NCI-H1417 treated with DMSO at 0.1 percent for 48 hours (cell line): ENCODE measurements at places on chromosomes 7 and 10.

- no peak for DNase-seq
Measured at GRCh38 chr10:16186564-16186963, 250.2 kb upstream of the PTER start.

DNA sequence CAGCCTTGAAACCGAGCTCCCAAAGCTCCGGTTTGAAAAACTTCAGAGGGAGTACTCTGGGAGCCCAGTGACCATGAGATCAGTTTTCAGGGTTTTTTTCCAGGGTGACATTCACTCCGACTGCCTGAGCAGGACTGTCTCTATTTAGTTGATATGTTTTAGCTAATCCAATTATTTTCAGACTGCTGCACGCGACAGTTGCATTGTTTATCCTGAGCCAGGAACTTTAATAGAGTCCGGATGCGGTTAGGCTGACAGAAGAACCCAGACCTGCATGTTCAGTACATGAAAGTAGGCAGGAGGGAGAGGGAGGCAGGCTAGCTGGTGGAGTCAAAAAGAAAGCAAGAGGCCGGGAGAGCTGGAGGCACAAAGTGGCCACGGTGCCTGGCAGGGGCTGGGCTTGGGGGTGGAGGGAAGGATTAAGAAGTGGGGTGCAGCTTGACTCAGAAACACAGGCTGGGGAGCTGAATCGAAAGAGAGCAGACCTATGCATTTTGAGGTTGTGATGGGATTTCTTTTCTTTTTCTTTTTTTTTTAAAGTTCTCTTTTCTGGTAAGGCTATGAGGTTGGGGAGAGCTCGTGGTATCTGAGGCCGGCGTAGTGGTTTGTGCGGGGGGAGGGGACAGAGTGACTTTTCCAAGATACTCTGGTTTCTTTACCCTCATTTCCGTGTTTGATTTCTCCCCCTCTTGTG, 5.7 kb downstream of the GATA3 start:
- no peak for DNase-seq

- DNase-seq: no peak
Measured at GRCh38 chr10:107163076-107163855, 1.2 kb downstream of the SORCS1 start.

DNA sequence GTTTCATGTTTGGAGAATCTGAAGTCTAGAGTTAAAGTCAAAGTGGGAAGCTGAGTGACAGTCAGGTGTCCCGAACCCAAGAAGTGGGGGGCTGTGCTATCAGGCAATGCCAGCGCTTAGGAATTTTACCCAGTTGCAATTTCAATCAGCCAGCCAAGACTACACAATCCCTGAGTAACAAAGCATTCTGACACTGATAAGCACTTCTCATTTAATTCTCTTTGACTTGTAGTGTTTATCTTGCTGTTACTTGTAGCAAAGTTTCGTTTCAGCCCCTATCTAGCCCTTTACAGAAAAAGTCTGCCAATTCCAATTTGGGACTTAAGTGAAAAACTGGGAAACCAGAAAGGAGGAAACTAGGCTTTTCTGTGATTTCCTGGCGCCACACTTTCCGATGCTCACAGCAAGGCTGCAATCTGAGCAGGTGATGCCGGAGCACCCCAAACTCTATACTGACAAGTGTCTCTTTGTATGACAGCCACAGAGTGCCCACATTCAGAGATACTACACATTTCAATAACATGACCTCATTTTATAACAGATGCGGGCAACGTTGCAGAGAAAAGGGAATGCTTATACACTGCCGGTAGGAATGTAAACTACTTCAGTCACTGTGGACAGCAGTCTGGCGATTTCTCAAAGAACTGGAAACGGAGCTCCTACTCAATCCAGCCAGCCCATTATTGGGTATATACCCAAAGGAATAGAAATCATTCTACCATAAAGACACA, 61.0 kb downstream of the ITIH5 start:
- no peak for DNase-seq

DNA sequence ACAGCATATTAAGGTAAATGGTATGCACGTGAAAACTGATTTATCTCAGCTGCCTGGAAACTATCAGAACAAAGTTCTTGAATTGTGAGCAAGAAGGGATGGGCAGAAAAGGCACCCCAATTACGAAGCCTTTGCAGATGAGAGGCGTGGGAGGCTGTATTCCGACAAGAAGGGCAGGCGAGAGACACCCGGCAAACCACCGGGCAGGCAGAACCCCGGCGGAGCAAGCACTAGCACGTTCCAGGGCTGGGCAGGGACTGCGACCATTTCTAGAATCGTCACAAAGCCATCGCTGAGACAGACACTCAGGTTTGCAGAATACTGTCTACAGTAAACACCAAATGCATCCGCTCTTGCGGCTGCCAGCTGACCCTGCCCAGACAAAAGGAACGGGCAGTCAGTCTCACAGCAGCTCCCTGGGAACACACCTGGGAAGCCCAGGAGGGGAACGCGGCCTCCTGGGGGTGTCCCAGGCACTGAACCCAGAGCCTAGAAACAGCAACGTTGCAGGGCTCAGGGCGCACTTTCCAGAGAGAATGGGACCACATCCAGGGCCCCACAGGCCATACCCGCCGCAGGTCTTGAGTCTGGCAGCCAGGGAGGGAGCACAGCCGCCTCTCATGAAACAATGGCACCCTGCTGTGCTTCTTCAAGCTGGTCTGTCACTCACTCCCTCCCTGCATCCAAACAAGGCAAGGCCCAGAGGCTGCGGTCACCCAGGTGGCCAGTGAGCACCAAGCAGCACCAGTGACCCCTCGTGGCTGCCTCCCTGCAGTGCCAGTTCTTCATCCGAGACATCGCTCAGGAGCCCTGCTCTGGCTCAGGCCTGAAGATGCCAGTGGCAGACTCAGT, 261.9 kb downstream of the PTPRN2 start:
- DNase-seq: peak; percentile 91

DNA sequence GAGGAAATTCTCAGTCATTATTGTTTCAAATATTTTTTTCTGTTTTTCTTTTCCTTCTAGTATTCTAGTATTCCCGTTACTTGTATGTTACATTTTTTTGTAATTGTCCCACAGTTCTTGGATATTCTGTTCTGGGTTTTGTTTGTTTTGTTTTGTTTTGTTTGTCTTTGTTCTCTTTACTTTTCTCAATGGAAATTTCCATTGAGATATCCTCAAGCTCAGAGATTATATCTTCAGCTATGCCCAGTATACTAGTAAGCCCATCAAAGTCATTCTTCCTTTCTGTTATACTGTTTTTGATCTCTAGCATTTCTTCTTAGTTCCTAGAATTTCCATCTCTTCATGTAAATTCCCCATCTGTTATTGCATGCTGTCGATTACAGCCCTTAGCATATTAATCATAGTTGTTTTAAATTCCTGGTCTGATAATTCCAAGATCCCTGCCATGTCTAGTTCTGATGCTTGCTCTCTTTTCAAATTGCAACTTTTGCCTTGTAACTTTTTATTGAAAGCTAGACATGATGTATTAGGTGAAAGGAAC, 27.8 kb downstream of the GPR37 start:
- DNase-seq: no peak

DNA sequence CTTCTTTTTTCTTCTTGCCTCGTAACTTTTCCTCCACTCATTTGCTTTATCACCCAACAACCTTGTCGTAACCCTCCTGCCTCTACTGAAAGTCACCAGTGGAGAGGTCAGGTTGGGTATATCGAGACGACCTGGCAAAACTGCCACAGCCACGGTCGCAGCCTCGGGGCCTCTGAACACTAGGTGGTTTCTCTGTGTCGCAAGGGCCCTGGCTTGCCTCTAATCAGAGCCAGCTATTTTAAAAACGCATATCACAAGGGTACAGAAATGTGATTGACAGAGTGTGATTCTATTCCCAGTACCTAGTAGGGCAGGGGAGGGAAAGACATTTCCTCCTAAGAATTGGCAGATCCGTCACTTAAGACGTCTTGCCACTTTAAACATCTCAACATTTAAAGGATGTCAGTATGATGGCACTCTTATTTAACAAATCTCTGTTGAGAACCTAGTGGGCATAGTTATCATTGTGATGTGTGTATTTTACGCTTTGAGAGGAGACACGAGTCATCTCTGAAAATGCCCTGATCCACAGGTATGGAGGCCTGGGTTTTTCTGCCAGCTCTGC, 197.5 kb downstream of the ARHGAP21 start:
- no peak for DNase-seq
